Calu3 (cell line): ENCODE measurements at places on chromosomes 4 and X. TPM values are rescaled to one million over a fixed set of nuclear protein-coding genes. Genes with fewer than 3 reads are reported as not detected.

Gene ADAM29
- total RNA-seq, result not detected in 2 replicates

Gene FABP2
- total RNA-seq, result not detected in 2 replicates

Gene TLR6
- 0.68 and 0.73 TPM in 2 replicates for total RNA-seq

Gene FGF13
- total RNA-seq, result not detected in 2 replicates

Gene APLN
- 0.35 TPM in 1 of 2 replicates, not detected in the other for total RNA-seq

Gene COL4A5
- 19.8 and 23.1 TPM in 2 replicates for total RNA-seq

Gene TMPRSS11B
- total RNA-seq, result not detected in 2 replicates

Gene PROM1
- total RNA-seq, result 43.8 and 73.9 TPM in 2 replicates

Gene TMPRSS11E
- not detected in 2 replicates for total RNA-seq

Gene PWWP3B
- total RNA-seq, result not detected in 2 replicates

Gene FAM133A
- not detected in 2 replicates for total RNA-seq

Gene ANXA10
- total RNA-seq, result 43.2 and 58.3 TPM in 2 replicates

GRCh38 chrX:38701073-38701472, 100.2 kb upstream of the MID1IP1 start:
- no peak for DNase-seq

GRCh38 chr4:137711502-137711901, 179.2 kb upstream of the PCDH18 start:
- no peak for DNase-seq

GRCh38 chr4:118736900-118737299, 51.7 kb downstream of the METTL14 start:
- DNase-seq, result no peak

DNA sequence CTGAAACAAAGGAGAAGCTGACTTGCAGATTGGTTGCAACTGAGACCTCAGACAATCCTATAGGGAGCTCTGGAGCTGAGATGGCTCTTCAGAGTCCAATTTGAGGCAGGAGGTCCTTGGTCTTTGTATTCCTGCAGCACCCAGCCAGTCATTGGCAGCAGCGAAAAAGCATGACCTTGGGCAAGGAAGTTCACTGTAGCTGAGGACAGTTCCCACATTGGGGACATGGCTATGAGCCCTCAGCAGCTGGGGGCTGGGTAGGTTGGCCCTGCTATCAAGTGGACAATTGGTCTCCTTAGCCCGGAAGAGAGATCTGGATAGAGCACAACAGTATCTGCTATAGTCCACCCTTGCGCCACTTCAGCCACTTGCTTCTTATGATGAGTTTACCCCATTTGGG, 56.9 kb upstream of the ATP6AP2 start:
- no peak for DNase-seq

- no peak for DNase-seq
Measured at GRCh38 chr4:166777760-166778159, 456.5 kb downstream of the SPOCK3 start.

DNA sequence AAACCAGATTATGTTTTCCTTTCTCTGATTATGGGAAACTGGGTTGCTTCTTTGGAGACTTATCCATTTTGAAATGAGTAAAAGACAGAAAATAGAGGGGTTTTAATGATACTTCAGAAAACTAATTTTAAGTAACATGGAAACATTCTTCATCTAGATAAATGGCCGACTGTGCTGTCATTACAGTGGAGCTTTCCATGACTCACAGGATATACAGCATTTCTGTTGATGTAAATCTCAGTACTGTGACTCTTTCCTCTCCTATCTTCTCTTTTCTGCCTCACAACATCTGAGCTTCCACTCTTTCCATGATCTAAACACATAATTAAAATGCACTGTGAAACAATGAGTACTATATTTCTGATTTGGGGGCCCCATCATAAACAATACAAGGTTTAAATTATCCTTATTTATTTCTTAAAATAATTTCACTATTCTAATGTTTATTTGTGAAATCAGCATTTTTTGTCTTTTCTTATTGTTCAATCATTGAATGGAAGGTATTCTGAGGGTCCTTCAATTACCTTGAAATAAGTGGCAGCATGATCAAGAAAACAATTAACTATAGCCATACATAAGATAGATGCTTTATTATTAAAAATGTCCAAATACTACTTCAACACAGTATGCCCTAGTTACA, 19.3 kb downstream of the SEC24D start:
- no peak for DNase-seq

DNA sequence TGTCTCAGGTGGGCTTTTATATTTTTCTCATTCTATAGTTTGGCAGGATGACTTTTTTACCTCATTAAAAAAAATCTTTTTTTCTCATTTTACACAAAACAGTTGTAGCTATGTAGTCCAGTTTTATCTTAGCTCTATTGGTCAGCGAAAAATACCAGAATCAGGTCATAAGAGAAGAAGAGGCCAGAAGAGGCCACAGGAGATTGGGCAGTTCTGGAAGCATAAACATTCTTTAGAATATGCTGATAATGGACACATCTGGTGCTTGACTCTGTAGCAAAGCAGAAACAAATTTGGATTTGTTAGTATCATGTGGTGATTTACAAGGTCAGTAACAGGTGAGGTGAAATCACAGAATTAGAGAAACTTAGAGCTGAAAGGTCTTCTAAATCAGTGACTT, 66.6 kb upstream of the ARHGAP24 start:
- DNase-seq, result no peak

- peak; percentile 48 for DNase-seq
Measured at GRCh38 chr4:106898621-106899230, 137.4 kb downstream of the DKK2 start.

- DNase-seq, result no peak
Measured at GRCh38 chrX:15566244-15566643, 34.5 kb downstream of the ACE2 start.

DNA sequence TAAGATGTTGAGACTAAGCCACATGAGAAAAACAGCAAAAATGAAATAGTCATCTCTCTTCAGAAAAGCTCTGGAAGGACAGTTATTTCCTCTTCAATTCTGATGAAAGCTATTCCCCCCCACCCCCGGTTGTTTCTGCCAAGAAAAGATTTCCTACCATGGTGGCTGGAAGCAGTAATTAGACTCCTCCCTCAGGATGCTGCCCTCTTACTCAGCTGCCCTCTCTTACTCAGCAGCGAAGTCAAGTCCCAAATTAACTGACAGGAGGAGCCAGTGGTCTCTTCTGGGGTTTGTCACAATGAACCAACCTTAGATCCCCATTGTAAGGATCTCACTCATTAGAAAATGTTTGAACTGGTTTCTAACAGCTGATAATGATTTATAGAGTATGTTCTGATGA, 38.0 kb downstream of the GPM6B start:
- DNase-seq, result no peak

DNA sequence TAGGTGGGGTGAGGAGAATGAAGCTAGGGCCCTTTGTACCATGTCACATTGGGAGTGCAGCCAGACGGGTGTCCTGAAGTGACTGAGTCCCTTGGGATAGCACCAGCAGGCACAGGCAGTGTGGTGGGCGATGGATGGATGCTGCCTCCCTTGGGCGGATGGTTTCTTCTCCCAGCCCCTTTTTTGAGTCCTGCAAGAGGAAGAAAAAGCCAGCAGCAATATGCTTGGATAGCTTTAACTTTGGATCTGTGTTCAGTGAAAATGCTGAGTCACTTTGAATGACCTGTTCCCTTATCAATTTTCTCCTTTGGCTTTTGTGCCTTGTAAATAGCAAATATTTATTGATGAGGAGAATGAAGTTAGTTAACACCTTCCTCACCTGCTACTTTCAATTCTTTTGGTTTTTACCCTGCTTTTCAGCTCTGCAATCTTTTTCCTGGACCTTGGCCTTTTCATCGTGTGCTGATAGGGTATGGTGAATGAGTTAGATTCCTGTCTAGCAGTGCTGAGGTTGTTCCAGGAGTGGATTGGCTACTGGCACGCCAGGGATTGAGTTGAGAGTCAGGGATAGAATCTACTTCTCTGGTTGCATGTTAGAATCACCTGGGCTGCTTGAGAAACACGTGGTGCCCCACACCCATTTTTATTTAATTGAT, 10.2 kb downstream of the DCUN1D4 start:
- peak; percentile 23 for DNase-seq

- DNase-seq, result no peak
Measured at GRCh38 chrX:331151-331824, 12.7 kb upstream of the GTPBP6 start.

DNA sequence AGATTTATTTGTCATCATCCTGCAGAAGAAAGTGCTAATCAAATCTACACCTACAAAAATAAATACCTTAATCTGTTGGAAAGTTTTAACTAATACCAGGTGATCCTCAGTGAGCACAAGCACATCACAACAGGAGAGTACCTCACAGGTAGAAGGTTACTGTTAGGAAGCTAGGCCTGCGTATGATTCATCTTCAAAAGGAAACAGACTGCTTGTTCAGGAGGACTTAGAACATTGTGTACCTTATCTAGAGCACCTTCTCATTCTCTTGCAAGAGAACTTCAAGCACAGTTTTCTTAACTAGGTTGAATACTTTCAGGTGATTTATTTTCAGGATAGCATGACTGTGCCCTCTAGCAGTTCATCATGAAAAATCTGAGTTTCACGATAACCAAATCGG, 54.2 kb downstream of the MND1 start:
- no peak for DNase-seq

GRCh38 chrX:2690856-2691542, at the start of gene CD99:
CD99 (plus strand) TSS chrX:2691295; CDS start chrX:2691361, 66 bp downstream.
- peak; percentile 76 for DNase-seq

- no peak for DNase-seq
Measured at GRCh38 chrX:153921070-153921469, 5.0 kb downstream of the ARHGAP4 start.

GRCh38 chr4:25493466-25493865, 116.4 kb downstream of the ANAPC4 start:
- DNase-seq, result no peak

GRCh38 chrX:111003118-111003517, 92.9 kb upstream of the PAK3 start:
- DNase-seq, result no peak

- DNase-seq, result no peak
Measured at GRCh38 chrX:49282647-49283011, 13.0 kb downstream of the PPP1R3F start.

- DNase-seq, result no peak
Measured at GRCh38 chr4:18698119-18698883, 676.7 kb upstream of the LCORL start.

- no peak for DNase-seq
Measured at GRCh38 chr4:116585246-116585645, 500.1 kb downstream of the TRAM1L1 start.

DNA sequence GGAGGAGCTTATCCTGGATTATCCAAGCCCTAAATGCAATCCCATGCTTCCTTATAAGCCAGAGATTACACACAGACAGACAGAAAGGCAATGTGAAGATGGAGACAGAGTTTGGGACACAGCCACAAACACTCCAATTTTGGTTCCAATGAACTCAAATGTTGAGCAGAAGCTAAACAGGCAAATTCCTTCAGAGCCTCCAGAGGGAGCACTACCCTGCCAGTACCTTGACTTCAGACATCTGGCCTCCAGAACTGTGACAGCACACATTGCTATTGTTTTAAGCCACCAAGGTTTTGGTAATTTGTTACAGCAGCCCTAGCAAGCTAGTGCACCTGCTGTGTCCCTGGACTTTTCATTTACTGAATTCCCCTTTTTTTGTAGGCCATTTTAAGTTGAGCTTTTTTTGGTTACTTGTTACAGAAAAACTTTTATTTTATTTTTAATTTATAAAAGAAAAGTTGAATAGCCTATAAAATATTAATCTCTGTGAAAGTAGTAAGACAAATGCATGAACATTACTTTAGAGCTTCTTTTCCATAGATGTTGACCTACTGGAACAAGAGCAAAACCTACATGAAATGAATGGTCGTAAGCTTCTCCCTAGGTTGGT, 33.4 kb upstream of the SRD5A3 start:
- DNase-seq, result peak; percentile 39

GRCh38 chrX:107878106-107878505, 52.4 kb downstream of the MID2 start:
- DNase-seq, result no peak

- no peak for DNase-seq
Measured at GRCh38 chr4:116688536-116688935, 396.8 kb downstream of the TRAM1L1 start.

- no peak for DNase-seq
Measured at GRCh38 chrX:70769659-70770227, 138.8 kb downstream of the TEX11 start.

- DNase-seq, result no peak
Measured at GRCh38 chrX:136354201-136354600, 53.4 kb downstream of the ADGRG4 start.

DNA sequence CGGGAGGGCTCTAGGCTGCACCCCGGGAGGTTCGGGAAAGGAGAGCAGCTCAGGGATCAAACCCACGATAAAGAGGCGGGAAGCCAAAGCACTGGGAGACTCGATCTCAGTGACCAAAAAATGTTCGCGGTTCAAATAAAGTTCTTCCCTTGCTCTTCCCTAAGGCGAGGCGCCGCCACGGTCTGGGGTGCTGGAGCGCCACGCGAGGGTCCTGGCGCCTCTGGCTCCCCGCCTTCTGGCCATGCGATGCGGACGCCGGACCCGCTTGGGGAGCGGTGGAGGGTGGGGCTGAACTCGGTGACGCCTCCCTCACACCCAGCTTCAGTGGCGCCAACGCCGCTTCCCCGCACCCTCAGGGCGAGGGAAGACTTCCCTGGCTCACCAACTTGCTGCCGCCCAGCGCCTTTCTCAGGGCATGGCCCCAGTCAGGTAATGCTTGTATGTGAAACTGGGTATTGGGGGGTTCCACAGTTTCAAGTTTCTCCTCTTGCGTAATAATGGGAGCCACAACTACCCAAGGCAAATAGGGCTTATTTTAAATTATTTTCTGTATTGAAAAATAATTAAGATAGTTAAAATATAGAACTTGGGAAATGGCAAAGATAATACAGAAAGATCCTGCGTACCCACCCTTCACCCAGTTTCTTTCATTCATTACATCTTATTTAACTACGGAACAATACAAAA, at the start of gene QRFPR:
Gene QRFPR, minus strand, starts transcription at position 243 of the 687 bp plus-strand sequence. CDS start 371 bp downstream, outside the sequence.
- DNase-seq, result peak; percentile 47

DNA sequence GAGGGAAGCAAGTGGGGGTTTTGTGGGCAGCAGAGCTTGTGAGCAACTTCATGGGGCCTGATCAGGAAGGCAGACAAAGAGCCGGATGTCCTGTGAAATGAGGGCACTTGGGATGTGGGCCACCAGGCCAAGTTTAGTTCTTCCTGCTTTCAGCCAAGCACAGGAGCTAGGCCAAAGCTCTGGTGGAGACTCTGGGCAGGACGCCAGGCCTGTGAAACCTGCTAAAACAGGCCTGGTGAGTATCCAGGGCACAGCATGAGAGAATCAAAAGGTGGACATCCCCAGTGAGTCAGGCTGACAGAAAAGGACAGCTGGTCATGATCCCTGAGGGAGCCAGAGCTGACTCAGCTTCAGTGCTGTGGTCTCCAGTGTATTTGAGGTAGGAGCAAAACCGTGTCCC, 95.7 kb downstream of the NPNT start:
- DNase-seq, result peak; percentile 86

DNA sequence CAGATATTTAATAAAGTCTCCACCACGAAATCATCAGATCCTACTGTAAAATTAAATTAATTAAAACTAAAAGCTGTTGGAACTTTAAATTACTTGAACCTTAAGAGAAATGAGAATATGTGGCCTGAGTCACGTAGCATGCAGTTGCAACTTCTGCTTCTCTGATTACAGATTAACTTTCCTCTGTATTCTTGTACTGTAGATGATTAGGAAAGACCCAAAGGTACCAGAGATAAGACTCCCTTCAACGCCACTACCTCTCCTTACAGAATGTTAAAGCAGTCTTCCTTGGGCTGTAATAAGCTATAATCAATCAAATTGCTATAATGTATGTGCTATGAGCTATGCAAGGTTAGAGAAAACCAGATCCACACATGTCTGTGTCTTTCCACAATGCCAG, 47.9 kb downstream of the FAM13A start:
- no peak for DNase-seq
